ENCODE measurements at places on chromosomes 4 and X.

DNA sequence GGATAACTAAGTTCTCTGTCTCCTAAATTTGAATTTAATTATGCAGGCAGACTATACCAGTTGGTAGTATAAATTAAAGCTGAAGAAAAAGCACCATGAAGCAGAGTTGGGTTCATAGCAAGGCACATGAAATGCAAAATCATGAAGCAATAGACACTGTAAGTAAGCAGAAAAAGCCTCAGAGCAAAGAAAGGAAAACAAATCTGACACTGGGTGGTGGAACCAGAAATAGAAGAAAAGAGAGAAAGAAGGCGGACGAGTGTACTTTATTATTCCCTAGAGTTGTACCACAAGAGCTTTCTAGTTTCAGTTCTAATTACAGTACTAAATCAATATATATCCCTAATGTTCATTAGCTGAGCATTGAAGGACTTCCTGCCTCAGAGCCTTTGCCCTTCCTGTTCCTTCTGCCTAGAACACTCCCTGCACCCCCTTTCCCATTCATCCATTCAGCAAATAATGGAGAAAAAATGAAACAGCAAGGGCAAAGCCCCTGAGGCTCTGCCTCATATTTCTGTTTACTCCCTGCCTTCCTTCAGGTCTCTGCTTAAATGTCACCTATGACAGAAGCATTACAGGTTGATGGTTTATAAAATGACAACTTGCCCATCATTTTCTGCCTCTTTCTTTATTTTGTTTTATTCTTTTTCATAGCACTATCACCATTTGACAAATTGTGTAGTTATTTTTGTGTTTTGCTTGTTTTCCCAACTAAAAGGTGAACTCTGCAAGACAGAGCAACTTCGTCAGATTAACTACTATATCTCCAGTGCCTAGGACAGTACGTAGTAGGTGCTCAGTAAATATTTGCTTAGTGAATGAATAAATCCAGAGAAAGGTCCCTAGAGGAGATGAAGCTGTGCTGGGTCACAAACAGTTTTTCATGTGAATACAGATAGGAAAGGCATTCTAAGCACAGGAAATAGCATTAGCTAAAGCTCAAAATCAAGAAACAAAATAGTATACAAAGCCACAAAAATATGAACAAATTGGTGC, 154.0 kb upstream of the RASGEF1B start:
- DNase-seq = no peak

- DNase-seq = no peak
Measured at GRCh38 chr4:159777689-159778088, 674.8 kb downstream of the RAPGEF2 start.

- no peak for DNase-seq
Measured at GRCh38 chr4:108649863-108650211, 562 bp upstream of the OSTC start.

DNA sequence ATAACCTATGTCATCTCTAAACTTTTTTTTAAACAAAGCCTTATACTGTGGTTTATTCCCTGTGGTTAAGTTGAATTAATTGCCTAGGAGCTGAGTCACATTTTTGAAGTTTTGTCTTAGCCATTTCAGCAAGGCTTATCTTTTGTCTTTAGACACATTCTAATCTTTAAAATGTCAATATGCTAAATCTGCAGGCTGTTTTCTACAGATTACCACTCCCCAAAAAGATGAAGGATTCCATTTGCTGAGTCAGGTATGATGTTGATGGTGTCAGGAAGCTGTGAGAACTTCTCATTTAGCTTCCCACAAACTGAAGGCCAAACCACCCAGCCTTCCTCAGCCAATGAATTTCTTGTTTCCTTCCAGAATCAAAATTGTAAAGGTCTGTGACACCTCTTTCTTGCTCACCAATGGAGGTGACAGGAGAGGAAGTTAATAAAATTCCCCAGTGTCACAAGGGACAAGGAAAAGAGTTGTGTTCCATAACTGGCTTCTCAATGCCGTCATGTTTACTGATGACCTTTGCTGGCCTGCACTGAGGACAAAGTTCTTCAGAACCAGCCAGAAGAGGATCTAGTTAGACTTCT, 3.7 kb upstream of the CXCL6 start:
- DNase-seq = no peak

GRCh38 chr4:102625232-102625930, 124.2 kb downstream of the NFKB1 start:
- DNase-seq = peak; percentile 36

DNA sequence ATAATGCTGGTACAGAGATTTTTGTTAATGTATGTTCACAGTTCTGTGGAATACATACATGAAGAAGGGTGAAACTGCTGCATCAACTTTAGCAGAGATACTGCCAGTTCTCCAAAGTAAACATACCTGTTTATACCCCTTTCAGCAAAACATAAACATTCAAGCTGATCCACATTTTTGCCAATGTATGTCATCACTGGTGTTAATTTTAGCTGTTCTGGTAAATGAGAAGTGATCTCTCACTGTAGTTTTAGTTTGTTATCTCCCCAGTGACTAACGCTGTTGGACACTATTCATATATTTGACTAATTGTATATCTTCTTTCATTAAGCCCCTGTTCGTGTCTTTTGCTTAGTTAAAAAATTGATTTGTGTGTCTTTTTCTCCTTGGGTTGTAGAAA, 82.0 kb downstream of the HAUS3 start:
- DNase-seq = no peak

GRCh38 chr4:53507671-53508286, 83.5 kb downstream of the LNX1 start:
- no peak for DNase-seq

DNA sequence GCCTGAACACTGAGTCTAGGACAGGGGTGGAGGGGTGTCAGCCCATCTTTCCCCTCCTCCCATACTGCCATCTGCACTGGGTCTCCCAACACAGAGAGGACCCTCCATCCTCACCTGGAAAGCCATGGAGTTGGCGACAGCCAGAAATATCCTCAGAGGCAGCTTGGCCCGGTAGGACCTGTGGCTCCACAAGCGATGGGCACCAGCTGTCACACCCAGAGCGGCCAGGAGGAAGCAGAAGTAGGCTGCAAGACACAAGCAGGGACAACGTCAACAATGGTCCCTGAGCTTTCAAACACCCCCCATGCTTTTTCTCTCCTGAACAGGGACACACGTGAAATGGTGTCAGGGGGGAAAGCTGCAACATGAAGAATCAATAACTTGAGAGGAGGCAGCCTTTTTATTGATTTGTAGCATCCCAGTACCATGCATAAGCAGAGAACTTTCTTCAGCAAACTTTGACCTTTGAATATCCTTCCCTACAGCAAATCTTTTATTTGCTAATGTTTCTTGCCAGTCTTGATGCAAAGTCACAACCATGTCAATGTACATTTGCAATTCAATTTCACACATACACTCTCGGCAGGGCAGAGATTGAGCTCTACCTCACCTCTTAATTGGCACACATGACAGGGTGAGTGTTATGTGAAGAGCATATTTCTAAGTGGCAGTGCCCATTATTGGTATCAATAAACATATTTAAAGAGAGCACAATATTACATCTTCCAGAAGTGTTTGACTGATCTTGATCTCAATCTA, 93.2 kb downstream of the SCD5 start:
- DNase-seq = no peak

DNA sequence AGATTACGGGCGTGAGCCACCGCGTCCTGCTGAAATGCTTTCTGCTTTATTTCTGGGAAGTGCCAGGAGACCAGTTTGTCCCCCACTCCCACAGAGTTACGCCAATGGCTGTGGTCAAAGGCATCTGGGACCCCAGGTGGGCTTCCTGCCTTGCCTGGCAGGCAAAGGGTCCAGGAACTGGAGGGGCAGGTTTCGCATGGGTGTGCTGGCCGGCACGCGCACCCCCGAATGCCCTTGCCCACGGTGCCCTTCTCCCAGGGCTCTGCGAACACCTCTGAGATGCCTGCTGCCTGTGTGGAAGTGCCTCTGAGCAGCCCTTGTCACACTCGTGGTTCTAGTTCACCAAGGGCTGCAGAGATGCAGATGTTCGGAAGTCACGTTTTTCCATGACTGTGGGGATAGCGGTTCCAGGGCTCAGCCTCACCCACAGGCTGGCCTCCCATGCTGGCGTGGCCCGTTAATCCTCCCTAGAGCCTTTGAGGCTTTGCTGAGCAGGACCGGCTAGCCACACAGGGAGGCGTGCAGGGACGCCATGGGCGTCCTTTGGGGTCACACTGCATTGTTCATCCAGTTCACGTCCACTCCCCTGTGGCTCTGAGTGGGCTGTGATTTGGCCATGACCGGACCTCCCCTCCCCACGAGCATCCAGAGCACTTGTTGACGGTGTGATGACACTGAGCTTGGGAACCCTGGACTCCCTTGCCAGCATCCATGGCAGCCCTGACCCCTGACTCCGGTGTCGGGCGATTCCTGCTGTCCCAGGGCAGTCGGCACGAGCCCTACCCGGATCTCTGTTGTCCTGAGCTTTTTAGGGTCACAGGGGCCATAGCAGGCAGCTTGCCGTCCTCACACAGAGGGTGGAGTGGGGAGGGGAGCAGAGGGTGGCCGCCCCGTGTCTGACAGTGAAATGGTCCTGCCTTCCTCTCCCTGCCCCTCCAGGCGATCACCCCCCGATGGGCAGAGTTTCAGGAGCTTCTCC, 12.7 kb upstream of the ADD1 start:
- peak; percentile 10 for DNase-seq

DNA sequence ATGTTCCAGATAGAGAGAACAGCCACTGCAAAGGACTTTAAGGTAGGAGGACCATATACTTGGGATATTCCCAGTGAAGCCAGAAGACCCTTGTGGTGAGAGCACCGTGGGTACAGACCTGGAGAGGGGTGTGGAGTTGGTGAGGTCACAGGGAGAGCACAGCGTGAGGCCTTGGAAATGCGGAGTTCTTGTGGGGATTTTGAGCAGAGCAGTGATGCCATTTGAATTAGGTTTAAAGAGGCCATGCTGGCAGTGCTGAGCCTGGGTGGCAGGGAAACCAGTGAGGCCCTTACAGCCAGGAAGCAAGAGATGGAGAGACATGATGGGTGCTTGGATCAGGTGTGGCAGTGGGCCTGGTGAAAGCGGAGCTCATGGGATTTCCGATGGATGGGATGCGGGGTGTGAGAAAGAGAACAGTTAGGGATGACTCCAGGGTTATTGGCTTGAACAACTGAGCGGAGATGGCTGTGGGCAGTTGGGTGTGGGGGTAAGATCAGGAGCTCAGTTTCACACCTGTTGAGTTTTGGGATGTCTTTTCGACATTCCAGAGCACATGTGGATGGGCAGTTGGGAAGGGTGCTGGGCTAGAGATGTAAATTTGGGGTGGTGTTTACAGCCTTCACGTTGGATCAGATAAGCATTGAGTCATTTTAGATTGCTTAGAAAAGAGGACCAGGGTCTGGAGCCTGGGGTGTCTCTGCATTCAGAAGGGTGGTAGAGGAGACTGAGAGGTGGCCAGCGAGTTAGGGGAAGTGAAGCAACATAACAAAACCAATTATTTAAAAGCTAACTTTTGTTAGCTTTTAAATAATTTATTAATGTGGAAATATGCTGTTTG, 68.9 kb downstream of the TMEM131L start:
- no peak for DNase-seq
